HL-60 (cell line): ENCODE measurements at places on chromosomes 1 and 21.

GRCh38 chr1:1286313-1287261, 6.4 kb downstream of the SCNN1D start:
- no peak for DNase-seq

DNA sequence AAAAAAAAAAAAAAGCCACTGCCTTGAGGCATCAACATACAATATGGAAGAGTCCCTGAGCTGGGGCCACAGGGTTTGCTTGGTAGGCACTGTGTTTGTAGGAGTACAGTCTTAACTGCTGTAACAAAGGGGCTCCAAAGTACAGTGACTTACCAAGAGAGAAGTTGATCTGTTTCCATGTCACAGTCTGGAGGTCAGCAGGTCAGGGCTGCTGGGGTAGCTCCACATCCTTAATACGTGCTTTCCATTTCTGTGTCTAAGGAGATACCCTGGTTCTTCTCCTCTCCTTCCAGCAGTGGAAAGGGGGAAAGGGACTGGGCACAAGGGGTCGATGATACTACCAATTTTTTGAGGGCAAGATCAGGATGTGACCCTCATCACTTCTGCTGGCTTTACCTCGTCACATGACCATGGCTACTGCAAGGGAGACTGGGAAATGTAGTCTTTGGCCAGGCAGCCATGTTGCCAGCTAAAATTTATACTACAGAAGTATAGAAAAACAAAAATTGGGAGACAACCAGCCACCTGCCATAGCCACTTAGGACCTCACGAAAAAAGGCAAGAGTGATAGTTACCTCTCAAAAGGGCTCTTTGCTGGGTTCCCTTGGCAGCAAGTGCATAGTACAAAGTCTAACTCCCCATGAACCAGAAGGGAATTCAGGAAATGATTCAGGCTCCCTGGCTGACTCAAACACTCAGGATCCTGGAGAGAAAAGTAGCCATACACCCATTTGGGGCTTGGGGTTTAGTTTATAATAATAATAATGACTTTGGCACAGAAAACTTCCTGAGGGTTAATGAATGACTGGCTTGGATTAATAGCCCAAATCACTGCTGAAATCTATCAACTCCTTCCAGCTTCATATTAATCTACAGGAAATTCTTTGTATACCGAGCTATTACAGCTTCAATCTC, 52.7 kb upstream of the ATP5PO start:
- no peak for DNase-seq

GRCh38 chr1:217091561-217091960, 368.3 kb upstream of the ESRRG start:
- no peak for DNase-seq

DNA sequence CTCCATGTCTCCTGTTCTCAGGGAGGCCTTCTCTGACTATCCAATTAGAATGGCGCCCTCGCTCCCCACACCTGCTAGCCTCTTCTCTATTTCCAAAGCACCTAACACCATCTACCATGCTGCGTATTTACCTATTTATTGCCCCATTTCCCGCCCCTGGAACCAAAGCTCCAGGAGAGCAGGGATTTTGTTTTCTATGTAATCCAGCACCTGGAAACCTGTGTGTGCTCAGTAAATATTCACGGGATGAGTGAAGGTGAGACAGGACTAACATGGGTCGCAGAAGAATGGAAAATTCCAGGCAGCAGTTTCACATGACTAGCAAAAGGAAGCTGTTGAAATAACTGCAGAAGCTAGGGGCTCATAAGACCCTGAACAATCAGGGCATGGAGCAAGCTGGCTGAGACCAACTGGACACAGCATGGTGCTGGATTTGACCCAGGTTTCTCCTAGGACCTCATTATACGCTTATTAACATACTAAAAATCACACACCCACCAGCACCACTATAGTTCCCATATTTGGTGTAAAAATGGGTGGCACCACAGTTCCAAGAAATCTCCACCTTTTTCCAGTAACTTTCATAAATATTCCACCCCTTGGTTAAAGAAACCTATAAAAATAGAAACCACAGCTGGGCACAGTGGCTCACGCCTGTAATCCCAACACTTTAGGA, 15.1 kb upstream of the TENT5B start:
- DNase-seq, result no peak

DNA sequence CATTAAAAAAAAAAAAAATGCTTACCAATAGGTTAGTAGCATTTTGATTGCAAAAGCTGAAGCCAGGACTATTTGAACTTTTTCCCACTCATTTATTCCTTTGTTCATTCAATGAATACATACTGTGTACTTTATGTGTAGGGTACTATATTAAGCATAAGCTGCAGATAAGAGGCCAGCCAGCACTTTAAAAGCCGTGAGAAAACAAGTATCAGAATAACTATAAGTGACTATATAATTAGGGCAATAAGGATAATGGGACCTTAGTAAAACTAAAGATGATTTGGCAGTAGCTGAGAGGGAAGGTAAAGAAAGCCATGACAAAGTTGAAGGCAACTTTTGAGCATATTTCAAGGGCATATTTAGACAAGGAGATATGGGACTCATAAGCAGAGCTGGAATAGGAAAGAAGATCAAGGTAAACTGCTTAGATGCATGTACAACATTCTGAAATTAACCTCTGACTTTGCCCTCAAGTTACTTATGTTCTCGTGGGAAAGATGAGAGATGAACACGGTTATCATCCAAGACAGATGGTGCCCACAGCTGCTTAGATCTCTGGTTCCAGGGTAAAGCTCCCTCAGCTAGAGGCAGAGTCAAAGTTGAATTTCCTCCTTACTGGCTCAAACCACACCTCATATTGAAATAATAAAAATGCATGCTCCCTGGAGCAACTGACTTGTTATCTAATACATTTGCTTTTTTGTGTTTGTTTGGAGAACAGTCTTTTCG, 44.0 kb upstream of the FMO2 start:
- DNase-seq, result no peak

- DNase-seq, result no peak
Observed at GRCh38 chr1:19442154-19443096, 42.9 kb downstream of the CAPZB start.

- no peak for DNase-seq
Observed at GRCh38 chr1:25707280-25708016, 90.9 kb downstream of the MAN1C1 start.

DNA sequence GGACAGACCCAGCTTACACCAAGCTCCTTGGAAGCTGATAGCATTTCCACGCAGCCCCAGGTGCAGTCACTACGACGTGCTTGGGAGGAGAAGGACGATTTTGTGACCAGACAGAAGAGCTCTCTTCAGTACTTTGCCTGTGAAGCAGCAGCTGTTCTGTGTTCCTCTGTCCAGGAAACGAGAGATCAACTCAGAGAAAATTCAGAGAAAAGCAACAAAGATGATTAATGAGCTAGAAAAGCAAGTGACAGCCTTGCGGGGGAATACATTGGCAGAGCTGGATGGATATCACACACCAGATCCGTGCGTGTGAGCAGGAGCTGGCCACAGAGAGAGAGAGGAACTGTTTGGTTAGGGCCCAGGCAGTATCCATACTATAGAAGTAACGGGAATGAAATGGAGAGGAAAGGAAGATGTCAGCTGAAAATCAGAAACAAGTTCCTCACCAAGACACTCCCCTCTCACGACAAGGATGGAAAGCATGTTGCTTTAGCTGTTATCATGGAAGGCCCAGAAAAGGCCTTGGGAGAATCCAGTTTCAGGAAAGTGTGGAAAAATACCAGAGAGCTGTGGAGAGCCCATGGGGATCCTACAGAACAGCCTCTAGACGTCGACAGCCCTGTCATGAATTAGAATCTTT, 106.2 kb downstream of the TOMM20 start:
- no peak for DNase-seq

DNA sequence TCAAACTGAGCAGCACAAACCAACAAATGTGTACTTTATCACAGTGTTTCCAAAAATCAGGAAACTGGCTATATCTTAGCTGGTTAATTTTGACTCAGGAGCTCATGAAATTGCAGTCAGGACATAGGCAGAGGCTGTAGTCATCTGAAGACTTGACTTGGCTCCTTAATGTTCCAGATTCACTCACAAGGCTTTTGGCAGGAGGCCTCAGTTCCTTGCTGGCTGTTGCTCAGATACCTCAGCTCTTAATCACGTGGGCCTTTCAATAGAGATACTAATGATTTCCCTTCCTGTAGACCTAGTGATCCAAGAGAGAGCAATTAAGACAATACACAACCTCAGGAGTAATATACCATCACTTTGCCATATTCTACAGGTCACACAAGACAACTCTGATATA, 537.7 kb downstream of the BRINP3 start:
- no peak for DNase-seq

- DNase-seq, result no peak
Observed at GRCh38 chr1:118960026-118960561, 28.0 kb downstream of the TBX15 start.

GRCh38 chr1:201426479-201427310, 5.2 kb upstream of the TNNI1 start:
- DNase-seq, result no peak

DNA sequence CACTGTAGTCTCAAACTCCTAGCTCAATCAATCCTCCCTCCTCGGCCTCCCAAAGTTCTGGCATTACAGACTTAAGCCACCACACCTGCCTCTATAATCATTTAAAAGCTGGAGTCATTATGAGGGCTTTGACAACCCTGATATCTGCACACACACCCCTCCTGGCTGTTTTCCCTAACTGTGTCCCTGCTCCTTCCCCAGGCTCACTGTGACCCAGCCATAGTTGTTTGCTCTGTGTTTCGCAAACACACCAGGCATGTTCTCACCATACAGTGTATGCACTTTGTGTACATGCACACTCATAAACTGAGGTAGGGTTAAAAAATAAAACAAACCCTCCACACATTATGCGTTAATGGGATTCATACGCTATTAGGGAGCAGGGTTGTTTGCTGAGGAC, 21.8 kb upstream of the IL20 start:
- no peak for DNase-seq

- DNase-seq, result no peak
Observed at GRCh38 chr1:37325010-37325409, 149.4 kb upstream of the ZC3H12A start.

- DNase-seq, result no peak
Observed at GRCh38 chr1:4760088-4760487, 105.7 kb downstream of the AJAP1 start.

DNA sequence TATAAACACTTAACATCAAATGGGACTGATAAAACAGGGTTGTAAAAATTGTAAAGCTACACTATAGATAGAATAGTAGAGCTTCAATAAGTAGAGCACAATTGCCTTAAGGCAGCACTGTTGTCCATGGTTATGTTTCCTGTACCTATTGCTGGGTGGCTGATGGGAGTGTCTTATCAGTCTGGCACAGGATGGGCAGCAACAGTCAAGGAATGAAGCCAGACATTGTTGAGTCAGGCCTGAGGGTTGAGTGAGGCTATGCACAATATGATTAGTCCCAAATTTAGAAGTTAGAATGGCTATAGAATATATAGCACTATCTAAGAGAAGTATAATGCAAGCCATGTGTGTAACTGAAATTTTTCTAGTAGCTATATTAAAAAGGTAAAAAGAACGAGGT, 25.0 kb upstream of the CD1D start:
- no peak for DNase-seq

DNA sequence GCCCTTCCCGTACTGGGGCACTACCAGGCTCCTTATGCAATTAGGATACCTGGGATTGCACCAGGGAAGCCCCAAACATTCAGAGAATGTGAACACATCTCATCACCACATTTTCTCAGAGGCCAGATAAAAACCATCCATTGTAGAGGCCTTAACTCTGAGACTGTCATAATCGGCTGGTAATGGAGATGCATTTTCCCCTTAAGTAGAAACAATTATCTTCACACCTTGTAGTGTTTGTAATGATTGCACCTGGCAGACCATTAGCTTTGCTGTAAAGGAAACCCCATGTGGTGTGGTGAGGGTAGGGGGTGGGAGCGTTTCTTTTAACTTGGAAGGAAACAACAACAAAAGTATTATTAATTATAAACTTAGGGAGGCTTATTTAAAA, 90.0 kb upstream of the TLR5 start:
- no peak for DNase-seq

DNA sequence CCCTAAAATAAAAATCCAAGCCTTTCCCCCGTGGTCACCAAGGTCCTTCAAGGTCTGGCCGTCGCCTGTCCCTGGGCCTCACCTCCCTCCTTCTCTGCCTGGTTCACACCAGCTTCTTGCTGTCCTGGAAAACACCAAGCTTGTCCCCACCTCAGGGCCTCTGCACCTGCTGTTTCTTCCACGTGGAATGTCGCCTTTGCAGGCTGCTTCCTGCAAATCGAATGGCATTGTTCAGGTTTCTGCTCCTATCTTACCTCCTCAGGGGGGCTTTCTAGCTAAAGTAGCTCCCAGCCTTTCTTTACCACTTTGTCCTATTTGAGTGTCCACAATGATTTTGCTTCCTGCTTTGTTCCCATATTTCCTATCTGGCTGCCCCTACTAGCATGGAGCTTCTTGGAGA, 3.3 kb upstream of the CASZ1 start:
- no peak for DNase-seq

DNA sequence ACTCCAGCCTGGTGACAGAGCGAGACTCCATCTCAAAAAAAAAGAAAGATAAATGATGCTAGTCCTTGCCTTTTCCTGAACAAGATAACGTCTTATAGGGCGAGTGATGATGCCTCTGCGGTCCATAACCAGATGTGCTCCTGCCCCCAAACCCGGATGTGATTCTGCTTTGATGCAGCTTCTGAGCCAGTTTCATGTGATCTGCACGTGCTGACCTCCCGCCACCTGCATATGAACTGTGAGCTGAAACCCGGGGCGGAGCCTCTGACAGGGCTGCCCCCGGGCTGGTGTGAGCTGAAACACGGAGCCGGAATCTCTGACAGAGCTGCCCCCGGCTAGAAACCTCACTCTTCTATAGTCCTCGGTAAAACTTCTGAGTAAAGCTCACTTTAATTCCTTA, 1.3 kb downstream of the KRTAP12-4 start:
- DNase-seq, result no peak

DNA sequence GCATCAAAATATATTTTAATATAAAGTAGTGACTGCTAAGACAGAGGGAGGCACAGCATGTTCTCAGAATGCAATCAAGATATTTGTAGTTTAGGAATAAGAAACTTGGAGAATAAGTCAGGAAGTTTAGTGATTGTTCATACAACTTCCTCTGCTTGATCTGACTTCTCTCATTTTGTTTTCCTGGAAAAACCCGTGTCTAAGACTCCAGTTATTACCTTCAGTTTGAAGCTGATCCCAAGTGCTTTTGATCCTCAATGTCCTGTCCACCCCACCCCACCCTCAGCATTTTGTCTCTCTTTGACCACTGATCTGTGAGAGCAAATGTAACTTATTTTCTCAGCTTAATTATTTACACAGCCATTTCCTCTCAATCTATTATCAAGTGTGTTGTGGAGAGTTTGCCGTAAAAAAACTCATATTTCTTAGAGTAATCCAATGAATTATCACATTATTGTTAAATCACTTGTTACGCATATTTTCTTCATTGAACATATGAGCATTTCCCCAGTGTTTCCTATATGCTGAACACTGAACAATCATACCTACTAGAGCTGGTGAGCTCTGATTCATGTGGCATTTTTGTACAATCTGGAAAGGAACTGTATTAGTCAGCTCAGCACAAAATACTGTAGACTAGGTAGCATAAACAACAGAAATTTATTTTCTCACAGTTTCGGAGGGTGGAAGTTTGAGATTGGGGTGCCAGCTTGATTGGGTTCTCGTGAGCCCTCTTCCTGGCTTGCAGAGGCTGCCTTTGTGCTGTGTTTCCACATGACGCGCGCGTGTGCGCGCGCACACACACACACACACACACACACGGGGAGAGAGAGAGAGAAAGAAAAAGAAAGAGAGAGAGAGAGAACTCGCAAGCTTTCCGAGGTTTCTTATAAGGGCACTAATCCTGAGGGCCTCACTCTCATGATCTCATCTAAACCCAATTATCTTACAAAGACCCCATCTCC, 65.5 kb upstream of the DPYD start:
- DNase-seq, result no peak

GRCh38 chr1:59532102-59532501, 235.2 kb downstream of the FGGY start:
- DNase-seq, result no peak
